ENCODE measurements at places on chromosomes 7 and 10.

GRCh38 chr10:100806356-100806645, 60.9 kb downstream of the PAX2 start:
- no peak for DNase-seq

DNA sequence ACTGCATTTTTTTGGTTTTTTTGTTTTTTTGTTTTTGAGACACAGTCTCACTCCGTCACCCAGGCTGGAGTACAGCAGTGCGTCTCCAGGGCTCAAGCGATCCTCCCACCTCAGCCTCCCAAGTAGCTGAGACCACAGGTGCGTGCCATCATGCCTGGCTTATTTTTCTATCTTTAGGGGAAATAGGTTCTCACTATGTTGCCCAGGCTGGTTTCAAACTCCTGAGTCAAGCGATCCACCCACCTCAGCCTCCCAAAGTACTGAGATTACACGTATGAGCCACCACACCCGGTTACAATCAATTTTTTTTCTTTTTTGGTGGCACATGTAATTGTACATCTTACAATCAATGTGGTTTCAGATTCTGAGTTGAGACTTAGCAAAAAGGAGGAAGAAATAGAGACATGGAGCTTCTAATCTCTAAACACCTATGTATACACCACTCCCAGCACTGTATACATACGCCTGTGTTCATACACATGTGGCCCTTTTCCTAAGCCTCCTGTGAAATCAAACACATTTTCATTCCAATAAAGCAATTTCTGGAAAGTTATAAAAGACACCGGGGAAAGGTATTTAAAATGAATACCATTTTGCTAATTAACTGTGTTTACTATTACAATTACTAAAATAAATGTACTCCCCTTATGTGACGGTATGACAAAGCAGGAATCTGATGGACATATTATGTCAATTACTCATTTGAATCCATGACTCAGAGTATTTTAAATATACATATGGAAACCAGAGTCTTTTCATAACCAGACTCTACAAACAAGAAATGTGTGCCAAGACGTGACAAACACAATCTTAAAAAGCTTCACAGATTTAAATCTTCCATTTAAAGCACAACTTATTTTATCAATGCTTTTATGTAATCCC, 40.9 kb downstream of the SMURF1 start:
- DNase-seq: no peak

GRCh38 chr7:21911341-21911875, 34.3 kb downstream of the CDCA7L start:
- no peak for DNase-seq

- no peak for DNase-seq
These were observed 34.5 kb downstream of the ATXN7L1 start for GRCh38 chr7:105841866-105842265.

DNA sequence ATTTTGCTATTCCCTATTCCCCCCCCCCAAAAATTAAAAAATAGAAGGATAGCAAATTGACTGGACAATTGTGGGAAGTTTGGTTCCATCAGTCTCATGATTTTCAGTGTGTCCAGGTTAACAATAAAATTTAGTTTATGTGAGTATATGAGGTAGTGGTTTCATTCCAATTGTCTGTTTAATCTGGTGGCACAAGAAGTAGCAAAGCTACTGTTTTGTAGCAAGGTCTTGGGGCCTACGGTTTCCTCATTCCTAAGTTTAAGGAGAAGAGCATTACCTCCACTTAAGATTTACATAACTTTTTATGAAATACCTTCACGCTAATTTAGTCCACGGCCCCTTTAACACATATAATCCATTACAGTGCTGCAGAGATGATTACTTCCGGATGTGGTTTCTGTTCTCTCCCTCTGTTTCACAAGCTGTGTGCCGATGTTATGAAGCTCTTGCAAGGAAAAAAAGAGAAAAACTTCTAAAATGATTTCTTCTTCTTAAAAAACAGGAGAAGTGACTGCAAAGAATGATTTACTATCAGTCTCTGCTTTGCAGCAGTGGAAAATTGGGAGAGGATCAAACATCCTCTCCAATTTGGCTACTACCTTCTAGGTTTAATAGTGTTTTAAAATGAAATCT, 32.7 kb upstream of the NPVF start:
- DNase-seq: no peak

DNA sequence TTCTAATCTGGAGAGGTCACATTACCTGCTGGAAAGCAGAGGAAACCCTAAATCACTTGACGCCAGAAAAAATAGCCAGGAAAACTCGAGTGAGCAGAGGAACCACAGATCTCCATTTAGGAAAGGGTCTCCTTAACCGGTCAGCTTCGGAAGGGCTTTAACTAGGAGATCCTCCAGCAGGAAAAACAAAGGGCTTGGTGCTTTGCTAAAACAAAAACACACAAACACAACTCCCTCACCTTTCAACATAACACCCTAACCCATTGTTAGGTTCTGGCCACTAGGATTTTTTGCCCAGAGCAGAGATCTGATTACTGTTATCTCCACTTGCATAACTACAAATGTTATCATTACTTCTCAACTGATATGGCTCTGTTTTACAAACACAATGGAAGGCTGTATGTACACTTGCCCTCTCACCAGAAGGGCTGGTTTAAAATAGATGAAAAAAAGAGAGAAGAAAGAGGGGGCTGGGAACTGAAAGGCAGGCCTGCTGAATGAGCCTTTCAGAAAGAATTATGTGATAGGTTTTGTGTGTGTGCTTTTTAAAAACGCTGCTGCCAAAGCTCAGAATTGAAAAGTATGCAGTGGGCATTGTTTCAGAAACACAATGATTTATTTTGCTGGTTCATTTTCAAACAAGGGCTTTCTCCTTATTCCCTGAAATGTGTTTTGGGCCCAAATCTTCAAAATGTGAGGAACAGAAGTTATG, 161.5 kb downstream of the FGFR2 start:
- DNase-seq: no peak

GRCh38 chr10:5381187-5381586, 16.4 kb downstream of the UCN3 start:
- no peak for DNase-seq

GRCh38 chr10:93070378-93071176, 3.1 kb upstream of the CYP26A1 start:
- DNase-seq: no peak

DNA sequence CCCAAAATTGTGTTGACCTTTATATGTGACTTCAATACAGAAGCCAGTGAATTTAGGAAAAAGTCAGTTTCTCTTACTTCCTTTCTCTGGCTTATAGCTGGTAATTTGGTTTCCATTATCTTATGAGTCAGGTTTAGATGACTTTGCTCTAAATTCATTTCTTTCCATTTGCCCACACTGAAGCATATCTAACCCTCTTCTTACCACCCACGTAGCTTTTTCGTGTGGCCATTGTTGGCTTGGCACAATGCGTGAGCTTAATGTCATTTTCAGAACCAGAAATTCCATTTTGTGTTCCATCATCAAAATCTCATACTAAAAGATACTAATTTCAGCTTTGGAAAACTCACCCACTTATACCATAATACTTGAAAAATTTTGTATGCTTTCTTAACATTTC, 271.2 kb downstream of the INHBA start:
- DNase-seq: no peak

- no peak for DNase-seq
These were observed 213.9 kb downstream of the FRMD4A start for GRCh38 chr10:14116837-14117236.

- no peak for DNase-seq
These were observed 18.0 kb upstream of the FGFR2 start for GRCh38 chr10:121616291-121616690.

All from substantia nigra (tissue), 51 donors.